ENCODE measurements at places on chromosomes 12 and 14.

DNA sequence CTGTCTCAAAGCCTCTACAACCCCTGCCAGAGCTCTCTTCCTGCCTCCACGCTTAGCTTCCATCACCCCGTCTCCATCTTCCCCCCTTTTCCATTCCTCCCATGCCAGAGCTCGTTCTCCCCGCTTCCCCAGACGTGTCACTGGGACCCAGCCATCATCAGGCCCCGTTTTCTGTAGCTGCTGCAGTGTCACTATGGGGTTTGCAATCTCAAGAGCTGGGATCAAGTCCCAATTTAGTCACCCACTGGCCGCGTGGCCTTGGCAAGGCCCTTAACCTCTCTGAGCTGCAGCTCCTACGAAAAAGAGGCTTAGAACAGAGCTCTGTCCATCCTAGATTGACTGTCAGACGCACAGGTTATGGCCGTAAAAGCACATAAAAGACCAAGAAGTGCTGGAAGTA lies 901 bp upstream of the FAIM2 start:
- no peak for DNase-seq

- no peak for DNase-seq
Observed at GRCh38 chr12:98416845-98417244, 98.5 kb upstream of the TMPO start.

GRCh38 chr12:1391722-1392121 lies 202.7 kb downstream of the FBXL14 start:
- DNase-seq, result no peak

- DNase-seq, result no peak
Observed at GRCh38 chr12:48486261-48486660, 4.0 kb downstream of the C12orf54 start.

DNA sequence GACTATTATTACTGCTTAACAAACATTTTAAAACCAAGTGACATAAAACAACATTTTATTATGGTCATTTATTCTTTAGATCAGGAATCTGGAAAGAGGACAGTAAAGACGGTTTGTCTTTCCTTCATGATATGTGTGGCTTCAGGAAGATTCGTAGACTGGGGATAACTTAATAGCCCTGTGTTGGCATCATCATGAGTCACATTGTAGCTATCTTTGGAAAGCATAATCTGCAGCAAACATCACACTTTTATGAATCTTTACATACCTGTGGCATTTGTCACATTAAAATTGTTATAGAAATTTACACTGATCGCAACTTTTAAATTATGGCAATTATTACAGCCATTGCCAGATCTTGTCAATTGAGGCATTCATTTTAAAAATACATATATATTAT lies 397.1 kb downstream of the NOVA1 start:
- no peak for DNase-seq

DNA sequence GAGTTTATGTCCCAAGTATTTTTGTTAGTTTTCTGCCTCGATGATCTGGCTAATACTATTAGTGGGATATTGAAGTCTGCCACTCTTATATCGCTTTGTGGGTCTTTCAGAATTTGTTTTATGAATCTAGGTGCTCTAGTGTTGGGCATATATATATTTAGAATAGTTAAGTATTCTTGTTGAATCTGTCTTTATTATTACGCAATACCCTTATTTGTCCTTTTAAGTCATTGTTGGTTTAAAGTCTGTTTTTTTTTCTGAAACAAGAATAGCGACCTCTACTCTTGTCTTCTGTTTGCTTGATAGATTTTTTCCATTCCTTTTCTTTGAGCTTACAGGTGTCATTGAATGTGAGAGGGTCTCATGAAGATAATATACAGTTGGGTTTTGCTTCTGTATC lies 239.0 kb downstream of the ASCL1 start:
- DNase-seq, result no peak

- DNase-seq, result no peak
Observed at GRCh38 chr12:90576707-90577106, 378.3 kb downstream of the CCER1 start.

DNA sequence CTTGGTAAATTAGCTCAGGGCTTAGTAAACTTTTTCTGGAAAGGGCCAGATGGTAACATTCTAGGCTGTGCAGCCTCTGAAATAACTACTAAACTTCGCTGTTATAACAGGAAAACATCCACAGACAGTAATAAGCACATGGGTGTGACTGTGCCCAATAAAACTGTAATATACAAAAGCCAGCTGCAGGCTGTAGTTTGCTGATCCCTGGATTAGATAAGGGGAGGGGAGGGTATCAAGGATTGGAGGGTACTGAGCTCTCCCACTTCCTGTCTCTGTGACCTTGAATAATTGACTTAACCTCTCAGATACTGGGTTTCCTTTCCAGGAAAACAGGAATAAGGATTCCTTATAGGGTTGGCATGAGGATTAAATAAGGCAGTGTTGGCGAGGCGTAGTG lies 81.2 kb downstream of the CCDC60 start:
- DNase-seq, result no peak

- DNase-seq, result no peak
Observed at GRCh38 chr12:19030603-19031002, 98.9 kb upstream of the PLEKHA5 start.

Measured in CD4-positive, alpha-beta T cell treated with Interleukin-4 for 4 hours (primary cell).